ENCODE measurements at places on chromosomes 1 and 21.

DNA sequence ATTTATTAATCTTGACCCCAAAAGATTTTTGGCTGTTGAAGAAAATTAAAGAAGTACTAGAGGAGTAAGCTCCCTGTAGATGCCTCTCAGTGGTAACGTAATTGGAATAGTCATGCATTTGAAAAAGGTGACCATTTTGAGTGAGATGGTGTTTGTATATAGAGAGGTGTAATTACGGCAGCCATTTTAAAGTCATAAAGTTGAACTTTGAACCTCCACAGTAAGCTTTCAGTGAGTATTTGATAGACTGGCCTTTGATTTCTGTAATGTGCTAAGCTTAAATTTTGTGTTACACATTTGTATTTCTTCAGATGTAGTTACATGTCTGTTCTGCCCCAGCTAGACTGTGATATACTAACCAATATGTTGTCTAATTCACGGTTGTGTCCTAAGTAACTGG, 21.5 kb upstream of the TMCO2 start:
- DNase-seq = no peak

- no peak for DNase-seq
These were observed 867 bp upstream of the TIMM17A start for GRCh38 chr1:201954263-201955008.

- DNase-seq = no peak
These were observed 132.9 kb downstream of the ZC3H11B start for GRCh38 chr1:219480011-219480410.

GRCh38 chr1:229070168-229070567, 200.7 kb upstream of the RAB4A start:
- DNase-seq = no peak

GRCh38 chr1:241837416-241837815, 10.6 kb upstream of the EXO1 start:
- DNase-seq = no peak

- no peak for DNase-seq
These were observed 452.9 kb upstream of the BEND5 start for GRCh38 chr1:49229555-49229954.

DNA sequence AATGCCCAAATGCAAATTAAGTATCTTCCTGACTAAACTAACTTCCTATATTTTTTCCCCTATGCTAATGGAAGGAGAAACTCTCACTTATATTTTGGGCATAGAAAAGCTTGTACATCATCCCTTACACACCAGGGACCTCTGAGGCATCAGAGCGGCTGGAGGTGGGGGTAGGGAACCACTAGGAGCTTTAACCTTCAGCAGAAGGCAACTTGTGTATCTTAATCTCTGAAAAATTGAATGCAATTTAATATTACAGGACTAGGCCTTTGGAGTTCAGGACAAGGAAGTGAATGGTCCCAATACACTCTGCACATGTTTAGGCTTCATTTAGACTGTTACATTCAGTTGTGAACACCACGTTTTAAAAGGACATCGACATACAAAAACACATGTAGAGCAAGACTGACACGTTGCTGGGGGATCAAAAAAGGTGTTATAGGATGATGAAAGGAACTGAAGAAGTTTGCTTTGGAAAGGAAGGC, 85.9 kb downstream of the NAV1 start:
- DNase-seq = no peak

- DNase-seq = no peak
These were observed 16.8 kb downstream of the PTAFR start for GRCh38 chr1:28159680-28160079.

- DNase-seq = no peak
These were observed 93.8 kb upstream of the RUNX3 start for GRCh38 chr1:25023826-25024225.

GRCh38 chr1:44544960-44545359, 129.3 kb downstream of the TMEM53 start:
- DNase-seq = no peak

GRCh38 chr1:11157867-11158266, 31.3 kb upstream of the ANGPTL7 start:
- no peak for DNase-seq

DNA sequence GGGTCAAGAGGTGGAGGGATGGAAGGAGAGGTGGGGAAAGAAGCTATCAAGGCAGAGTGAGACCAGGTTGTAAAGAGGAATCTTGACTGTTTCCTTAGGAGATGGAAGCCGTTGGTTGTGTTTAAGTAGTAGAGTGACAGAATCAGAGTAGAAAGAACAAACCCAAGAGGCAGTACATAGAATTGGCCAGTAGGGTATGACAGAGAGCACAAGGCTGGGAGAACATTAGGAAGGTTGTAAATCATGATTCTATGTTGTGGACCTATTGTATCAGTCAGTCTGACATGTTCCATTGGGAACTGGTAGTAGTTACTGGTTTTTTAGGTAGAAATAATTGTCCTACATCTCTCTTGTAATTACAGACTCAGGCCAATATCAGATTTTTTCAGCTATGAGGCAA, 486.9 kb upstream of the USP24 start:
- DNase-seq = no peak

DNA sequence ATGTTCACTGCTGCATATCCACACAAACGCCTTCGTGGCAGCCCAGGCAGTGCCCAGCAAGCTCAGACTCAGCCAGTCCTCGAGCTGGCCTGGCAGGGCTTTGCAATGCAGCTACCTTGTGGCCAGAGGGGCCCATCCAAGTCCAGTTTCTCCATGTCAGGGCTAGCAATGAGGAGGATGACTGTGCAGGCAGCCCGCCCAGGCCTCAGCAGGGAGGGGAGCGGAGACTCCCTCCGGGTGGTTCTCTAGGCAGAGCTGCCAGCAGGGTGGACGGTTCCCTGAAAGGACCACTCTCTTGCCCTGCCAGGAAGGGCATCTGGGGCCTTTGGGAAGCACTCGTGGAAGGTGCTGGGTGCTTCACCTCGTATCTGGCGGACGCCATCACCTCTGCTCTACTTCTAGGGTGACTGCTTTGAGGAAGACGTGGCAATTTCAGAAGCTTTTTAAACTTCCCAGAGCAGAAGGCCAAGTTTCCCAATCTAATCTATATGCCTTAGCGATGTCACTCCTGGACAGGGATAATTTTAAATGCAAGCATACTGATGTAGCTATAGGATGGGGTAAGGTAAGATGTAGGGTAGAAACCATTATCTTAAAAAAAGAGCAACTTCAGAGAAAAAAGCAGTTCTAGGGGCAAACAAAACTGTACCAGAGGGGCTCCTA, 56.2 kb downstream of the RUNX1 start:
- no peak for DNase-seq

DNA sequence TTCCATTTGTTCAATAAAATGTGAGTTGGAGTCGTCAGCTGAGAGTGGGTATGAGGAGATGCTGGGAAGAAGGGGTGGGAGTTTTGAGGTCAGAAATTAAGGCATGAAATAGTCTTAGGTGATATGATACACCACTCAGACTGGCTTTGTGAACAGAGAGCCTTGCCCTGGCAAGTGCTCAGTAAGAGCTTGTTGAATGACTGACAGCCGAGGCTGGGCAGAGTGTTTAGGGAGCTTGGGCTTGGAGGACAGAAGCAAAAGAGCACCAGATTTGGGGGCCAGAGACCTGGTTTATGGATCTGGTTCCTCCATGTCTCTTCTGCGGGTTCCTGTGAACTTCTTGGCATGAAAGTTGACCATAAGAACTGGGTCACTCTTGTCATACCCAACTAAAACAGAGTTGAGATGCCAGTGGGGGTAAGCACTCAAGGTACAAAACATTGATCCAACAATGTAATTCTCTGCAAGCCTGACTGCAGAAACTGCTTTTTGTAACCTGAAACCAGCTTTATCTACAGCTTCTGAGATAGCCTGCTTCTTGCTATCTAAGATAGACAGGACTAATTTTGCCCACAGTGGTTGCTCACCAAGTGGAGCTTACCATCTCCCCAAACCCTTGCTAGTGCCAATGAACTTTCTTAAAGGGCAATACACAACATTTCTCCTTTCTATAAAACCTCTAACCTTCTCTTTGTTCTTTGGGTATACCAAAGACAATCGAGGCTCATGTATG, 126.4 kb downstream of the TENT5C start:
- no peak for DNase-seq

DNA sequence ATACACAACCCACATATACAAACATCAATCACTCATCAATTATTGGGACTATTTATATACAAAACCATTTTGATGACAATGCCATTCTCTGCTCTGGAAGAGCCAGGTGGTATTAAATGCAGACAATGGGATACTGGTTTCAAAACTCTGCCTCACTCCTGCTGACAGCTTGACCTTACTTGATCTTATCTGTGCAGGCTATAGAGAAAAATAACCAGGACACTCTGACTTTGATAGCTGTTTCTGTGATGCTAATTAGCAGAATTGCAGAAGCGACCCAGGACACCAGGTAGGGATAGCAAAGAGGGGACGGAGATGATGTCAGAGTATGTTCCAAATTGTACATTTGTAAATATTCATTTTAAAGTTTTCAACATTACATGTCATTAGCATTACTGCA, 89.5 kb downstream of the OLFM3 start:
- no peak for DNase-seq

- DNase-seq = no peak
These were observed 29.4 kb upstream of the CCSAP start for GRCh38 chr1:229372251-229372650.

DNA sequence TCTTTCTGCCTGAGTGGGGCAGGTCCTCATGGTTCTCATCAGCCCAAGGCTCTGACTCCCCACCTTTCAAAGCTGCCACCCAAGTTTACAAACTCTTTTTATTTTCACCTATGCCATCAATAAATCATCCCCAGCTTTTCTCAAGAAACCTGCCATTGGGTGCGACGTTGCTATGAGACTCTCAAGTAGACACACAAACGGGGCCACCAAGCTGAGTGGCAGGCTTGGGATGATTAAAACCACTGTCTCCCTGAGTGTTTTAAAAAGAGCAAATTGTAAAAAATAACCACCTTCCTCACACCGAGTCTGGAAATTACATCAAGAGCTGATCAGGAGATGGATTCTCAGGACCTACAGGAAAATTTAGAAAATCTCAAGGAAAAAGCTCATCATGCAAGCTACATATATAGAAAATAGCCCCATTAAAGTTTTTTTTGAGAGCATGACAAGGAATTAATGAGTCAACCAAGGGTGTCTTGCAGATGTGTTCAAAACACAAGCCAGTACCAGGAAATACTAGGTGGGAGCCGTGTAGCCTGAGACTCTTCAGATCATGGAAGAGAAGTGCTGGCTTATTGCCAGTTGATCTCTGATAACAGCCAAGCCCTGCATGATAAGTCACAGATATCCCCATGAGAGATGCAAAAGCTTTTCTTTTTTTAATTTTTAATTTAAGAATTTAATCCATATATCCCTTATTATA, 158.4 kb upstream of the BACE2 start:
- DNase-seq = no peak

- no peak for DNase-seq
These were observed 932 bp upstream of the FCRLA start for GRCh38 chr1:161706113-161706481.

- no peak for DNase-seq
These were observed 1793.9 kb downstream of the NCAM2 start for GRCh38 chr21:22791986-22792560.

GRCh38 chr1:232012773-232013386, 386.3 kb downstream of the DISC1 start:
- no peak for DNase-seq

DNA sequence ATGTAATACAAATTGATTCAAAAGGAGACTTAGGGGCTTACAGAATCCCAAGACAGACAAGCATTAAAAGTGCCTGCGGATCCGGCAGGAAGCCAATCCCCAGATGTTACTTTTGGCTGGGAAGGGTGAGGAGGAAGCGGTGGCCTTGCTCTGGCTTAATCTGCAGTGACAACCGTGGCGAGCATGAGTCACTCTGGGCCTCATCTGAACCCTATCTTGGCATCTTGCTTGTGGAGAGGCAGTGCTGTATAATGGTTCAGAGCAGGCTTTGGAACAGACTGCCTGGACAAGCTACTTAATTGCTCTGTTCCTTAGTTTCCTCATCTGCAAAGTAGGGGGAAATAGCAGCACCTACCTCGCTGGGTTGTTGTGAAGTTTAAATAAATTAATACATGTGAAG, 74.1 kb downstream of the XCL2 start:
- DNase-seq = no peak

DNA sequence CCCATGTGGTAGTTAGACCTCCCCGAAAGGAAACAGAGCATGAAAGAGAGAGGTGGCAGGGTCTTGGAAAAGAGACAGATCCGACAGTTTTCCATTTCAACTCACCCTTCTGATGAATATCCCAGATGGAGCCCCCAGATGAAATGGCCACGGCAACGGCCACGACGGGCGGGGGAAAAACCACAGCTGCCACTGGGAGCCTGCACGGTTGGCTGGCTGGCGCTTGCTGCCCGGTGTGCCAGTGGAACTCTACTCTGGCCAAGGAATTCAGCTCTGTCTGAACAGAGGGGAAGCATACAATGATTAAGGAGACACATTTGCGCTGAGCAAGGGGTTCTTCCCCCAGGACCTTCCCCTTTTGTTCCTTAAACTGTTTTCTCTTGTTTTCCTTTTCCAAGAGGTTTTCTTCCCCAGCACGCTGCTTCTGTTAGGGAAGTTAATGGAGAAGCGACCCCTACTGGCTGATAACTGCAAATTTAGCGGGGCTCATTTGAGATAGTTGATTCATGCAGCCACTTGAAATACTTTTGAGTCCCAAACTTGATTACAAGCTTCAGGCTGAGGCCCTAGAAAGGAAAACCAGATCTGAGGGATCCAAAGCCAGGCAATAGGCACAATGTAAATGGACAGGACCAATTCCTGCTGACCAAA, 1122.5 kb downstream of the NCAM2 start:
- DNase-seq = no peak

DNA sequence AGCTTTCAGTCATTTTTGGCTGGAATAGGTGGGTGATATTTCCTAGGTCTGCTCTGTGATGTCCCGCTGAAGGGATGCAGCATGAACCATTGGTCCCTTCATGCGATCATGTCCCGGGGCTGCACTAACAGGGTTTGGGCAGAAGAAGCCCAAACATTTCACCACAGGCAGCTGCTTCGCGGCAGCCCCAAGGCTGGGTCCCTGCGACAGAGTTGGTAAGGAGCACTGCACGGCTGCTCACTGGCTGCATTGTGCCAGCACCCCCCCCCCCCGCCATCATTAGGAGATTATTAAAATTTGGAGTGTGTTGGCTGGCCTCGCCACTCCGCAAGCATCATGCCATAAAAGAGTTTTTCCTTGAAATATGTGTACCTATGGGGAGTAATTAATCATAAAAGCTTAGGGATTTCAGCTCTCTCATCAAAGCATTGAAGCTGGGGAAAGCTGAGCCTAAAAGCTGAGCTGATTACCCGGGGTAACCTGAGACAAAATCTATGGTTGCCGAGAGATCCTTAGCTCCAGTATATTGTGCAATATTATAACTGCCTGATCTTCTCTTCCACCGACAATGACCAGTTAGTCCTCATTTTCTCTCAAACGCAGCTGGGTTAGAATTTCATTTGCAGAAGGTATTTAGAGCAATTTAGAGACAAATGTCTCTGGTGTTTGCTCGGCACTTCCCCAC, 62.5 kb downstream of the PEX14 start:
- no peak for DNase-seq

- no peak for DNase-seq
These were observed 23.9 kb downstream of the SLC2A1 start for GRCh38 chr1:42934541-42935312.

- DNase-seq = no peak
These were observed 200.5 kb downstream of the TYW3 start for GRCh38 chr1:74933500-74933899.
